NCI-H1105 treated with DMSO at 0.1 percent for 48 hours (cell line): ENCODE measurements at places on chromosomes 12 and 14.

GRCh38 chr12:40643976-40644375 is 48.3 kb upstream of the CNTN1 start:
- DNase-seq = no peak

DNA sequence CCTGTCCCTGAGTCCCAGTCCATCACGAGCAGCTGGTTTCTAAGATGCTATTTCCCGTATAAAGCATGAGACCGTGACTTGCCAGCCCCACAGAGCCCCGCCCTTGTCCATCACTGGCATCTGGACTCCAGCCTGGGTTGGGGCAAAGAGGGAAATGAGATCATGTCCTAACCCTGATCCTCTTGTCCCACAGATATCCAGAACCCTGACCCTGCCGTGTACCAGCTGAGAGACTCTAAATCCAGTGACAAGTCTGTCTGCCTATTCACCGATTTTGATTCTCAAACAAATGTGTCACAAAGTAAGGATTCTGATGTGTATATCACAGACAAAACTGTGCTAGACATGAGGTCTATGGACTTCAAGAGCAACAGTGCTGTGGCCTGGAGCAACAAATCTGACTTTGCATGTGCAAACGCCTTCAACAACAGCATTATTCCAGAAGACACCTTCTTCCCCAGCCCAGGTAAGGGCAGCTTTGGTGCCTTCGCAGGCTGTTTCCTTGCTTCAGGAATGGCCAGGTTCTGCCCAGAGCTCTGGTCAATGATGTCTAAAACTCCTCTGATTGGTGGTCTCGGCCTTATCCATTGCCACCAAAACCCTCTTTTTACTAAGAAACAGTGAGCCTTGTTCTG is 41.6 kb downstream of the DAD1 start:
- no peak for DNase-seq

GRCh38 chr12:51482929-51483697 is 58.5 kb downstream of the SLC4A8 start:
- DNase-seq = no peak

DNA sequence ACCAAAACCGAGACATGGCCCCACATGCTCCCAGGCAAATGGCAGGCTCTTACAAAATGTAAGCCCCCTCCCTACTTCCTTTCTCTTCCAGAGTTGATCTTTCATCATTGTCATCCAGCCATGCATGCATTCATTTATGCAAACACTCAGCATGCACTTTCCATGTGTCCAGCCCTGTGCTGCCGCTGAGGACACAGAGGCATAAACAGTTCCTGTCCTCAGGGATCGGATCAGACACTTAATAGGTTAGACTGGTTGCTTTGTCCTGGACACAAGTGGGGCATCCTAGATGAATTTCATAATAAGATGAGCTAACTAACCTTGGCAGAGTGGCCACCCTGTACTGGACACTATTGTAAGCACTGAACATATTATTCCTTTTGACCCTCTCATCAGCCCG is 23.1 kb downstream of the PRIMA1 start:
- DNase-seq = no peak

DNA sequence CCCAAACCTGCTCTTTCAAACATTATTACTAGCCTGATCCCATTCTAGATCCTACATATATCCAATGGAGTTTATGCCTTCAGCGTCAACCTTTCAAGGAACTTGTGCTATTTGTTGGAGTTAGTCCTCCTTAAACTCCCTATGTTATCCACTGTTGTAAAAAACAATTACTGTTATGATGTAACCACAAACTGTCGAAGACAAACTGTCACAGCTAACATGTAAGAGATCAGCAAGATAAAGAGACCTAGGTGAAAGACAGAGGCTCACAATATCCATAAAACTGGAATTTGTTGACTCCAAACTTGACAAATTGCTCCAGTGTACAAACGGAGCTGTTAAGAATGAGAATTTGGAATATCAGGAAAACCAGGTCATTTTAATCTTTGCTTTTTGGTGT is 70.7 kb downstream of the CDK17 start:
- DNase-seq = no peak

DNA sequence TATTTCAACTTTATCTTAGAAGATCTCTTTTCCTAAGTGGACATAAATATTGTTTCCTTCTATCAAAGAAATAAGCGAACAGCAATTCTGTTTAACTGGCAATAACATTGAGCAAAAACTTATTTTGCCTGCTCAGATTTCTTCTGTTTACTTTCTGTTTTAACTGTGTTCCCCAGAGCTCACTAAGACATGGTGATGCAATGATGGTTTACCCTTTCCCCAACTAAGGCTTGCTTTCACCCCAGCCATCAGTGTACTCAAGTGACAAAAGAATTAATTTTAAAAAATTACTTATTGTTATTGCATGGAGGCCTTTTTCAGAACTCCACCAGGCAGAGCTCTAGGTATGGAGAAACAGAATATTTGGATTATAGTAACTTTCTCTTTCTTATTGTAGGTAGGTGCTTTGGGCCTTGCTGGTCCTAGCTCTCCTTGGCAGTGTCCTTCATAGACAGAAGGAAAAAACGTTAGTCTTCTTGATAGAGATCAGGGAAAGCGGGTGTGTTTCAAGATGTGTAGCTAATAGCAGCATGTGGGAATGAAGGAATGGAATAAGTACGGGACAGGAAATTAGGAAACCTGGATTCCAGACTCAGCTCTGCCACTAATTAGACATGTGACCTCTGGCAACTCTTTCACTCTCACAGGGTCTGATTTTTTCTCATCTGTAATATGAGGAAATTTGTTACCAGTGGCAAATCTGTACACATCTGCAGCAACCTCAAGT is 14.6 kb upstream of the DDHD1 start:
- no peak for DNase-seq

DNA sequence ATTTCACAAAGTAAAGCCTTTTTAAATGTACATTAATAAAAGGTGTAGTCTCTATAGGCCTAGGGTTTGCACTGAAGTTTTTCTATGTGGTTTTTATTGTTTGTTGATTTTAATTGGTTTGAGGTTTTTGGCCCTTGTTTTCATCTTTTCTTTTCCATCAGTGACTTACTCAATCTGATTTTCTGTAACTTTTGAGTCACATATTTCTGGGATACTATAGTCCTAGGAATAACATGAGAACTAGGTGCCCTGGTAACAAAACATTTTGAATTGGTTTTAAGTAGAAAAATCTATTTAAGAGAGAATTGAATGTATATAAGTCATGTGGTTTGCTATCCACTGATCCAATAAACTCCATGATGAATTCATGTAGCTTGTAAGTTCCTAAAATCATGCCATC is 311.9 kb downstream of the CEP128 start:
- no peak for DNase-seq

DNA sequence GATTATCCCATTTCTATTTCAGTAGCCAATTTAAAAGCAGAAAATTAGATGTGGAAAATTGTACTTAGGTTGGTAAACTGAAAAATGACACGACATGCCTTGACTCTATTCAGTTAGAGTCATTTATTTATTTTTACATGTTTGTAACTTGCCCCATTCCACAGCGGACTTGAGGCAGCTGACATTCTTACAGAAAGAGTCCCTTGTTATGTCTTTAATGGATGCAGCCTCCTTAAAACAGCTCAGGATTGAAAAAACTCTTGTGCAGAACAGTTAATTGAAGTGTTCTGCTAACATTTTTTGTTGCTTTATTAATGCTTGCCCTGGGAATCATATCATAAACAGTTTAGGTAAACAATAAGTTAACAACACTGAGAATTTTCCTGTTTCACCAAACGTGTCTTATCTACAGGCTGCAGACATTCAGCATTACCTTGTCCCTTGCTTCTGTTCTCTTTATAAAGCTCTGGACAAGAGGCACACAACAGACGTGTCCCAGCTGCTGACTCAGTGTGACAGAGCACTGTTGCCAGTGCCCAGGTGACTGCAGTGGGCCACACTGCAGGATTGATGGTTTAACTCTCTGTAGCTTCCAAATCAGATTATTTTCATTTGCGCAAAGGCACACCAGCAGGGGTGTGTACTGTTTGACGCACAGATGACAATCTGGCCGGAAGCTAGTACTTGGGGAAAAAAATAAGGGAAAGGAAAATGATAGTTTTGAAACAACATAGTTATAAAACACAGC is 101.6 kb downstream of the PELI2 start:
- no peak for DNase-seq

GRCh38 chr14:101879529-101880336 is 84.6 kb upstream of the DYNC1H1 start:
- no peak for DNase-seq

GRCh38 chr14:95216008-95216407 is 58.7 kb upstream of the DICER1 start:
- no peak for DNase-seq

- no peak for DNase-seq
These were observed 82.2 kb downstream of the DAD1 start for GRCh38 chr14:22506778-22507351.

DNA sequence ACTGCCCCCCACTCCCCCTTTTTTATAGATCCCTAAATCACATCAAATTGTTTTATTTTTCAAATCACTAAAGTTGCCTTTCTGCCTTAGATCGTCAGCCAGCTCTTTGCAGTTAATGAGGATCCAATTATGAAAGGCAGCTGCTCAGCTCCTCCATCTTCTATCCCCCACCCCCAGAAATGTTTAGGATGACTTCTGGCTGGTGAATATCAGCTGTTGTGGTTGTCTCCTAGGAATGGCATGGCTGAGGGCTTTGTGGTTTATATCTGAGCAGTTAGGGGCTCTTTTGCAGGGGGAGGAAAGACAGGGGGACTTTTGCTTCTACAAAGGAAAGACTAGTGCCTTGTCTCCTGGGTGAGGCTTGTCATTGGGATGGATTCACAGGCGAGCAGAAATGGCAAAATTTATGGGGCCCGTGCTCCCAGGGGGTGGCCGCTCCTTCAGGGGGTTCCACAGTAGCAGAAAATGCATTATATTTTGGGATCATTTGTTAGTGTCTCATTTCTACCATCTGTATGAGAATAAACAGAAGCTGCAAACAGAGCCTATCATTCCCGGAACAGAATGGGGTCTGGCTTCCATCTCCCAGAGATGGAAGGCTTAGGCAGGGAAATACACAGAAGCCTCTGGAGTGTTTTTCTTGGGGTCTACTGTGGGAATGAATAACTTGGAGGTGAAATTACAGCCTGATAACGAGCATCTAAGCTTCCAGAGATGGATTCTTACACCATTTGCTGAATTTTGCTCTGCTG is 6.5 kb downstream of the JDP2 start:
- no peak for DNase-seq

DNA sequence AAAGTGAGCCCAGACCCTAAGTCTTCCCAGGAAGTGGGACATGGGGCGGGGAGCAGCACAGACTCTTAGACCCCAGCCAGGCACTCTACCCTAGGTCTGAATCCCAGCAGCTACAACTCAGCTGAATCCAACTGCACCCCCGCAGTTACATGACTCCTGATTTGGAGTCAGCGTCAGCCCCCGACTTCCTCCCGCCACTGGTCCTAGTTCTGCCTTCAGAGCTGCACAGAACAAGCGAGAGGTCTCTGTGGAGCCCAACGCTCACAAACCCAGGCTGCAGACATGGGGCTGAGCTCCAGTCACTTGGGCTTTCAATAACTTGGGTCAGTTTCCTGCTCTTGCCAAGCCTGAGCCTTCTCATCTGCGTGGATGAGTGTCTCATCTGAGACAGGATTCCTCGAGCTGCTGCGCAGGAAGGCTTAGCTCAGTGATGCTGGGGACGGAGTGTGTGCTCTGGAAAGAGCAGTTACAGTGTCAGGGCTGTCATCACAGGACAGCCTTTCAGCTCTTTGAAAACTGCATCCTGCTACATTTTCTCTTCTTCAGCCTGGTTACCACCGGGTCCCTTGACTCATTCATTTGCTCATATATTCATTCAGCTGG is 30.6 kb upstream of the NXPH4 start:
- DNase-seq = no peak

DNA sequence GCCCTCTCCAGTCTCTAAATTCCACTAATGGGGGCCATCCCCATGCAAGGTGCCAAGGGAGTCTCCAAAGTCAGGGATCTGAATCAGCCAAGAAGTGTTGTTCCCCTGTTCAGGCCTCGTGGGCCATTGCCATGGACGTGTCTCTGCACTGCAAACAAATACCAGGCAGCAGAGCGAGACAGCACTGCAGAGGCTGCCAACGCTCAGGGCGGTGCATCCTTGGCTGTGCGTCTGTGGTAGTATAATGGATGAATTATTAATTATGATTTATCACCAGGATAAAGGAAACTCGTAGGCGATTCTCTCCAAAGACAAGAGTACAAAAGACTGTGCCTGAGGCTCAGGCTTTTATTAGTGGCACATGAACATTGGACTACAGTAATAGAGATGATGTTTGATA is 122.3 kb upstream of the NTF3 start:
- DNase-seq = peak; percentile 81

- DNase-seq = no peak
These were observed 172.9 kb downstream of the RBM19 start for GRCh38 chr12:113793250-113793649.

GRCh38 chr14:105021656-105022275 is 883 bp upstream of the CDCA4 start:
- peak; percentile 65 for DNase-seq

GRCh38 chr12:121925358-121925695 is 6.9 kb downstream of the CFAP251 start:
- no peak for DNase-seq

DNA sequence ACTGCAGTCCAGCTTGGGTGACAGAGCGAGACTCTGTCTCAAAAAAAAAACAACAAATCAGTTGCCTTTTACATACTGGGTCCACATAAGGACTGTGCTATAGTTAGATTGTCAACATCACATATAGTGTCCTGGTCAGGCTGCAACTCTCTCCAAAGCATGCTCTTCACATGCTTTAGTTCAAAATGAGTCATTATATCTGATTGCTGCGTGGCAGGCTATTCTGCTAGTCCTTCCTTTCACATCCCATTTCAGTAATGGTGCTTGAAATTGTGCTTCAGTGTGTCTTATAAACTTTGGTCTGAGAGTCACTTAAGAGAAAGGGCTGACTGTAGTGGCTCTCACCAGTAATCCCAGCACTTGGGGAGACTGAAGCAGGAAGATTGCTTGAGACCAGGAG is 6.9 kb downstream of the LETMD1 start:
- no peak for DNase-seq

DNA sequence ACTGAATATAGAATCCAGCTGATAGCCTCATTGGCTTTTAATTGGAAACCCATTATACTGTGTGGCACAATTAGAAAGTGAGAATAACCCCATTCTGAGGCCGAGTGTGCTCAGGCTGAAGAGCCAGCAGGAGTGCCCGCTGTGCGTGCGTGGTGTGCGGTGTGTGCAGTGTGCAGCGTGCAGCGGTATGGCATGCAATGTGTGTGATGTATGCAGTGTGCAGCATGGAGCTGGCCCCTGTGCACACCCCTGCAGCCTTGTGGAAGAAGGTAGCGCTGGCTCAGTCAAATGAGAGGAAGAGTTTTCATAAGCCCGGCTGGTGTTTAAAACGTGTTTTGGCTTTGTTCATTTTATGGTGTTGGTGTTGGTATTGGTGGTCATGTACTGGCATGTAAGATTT is 22.9 kb downstream of the CKB start:
- DNase-seq = no peak

- DNase-seq = no peak
These were observed 9.4 kb upstream of the GPR68 start for GRCh38 chr14:91253795-91254323.

- peak; percentile 99 for DNase-seq
These were observed 321.4 kb upstream of the LRFN5 start for GRCh38 chr14:41285186-41285748.
